Smooth muscle cell of the brain vasculature (primary cell): ENCODE measurements at places on chromosomes 13 and 19.

DNA sequence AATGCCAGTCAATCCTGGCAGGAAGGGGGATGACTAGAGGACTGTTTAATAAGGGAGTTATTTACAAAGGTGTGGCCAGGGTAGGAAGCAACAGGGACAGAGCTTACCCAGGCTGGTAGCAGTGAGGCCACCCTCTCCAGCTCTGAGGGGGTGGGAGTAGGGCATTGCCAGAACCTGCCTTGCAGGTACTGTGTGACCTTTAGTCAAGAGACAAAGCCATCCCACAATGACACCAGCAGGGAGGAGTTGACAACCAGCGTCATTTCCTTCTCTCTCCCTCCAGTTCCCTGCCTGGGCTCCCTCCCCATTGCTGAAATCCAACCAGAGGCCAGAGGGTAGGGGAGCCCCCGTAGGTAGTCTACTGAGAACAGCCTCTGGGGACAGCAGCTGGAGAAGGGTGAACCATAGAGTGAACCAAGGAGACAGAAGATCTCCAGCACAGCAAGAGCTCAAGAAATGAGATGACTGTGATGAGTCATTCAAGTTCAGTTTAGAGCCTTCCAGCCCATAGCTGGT, 33.3 kb upstream of the SPATA13 start:
- peak; percentile 31 for DNase-seq

DNA sequence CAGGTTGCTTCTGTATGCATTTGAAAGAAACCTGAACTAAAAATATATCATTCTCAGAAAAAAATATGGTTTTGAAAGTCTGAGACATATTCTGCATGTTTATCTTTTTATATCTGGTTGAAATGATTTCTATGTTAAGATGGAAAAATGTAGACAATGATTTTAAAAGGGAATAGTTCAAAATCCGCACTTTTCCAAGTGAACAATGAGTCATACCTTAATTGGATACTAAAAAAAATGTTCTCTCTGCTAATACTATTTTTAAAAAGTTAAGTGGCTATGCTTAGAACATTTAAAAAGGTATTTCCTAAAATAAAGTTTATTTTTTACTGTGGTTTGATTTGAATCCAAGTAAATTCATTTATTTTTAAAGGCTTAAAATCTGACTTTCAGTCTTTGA, 801.4 kb downstream of the SLITRK6 start:
- DNase-seq = no peak

GRCh38 chr19:6593651-6594416, 2.9 kb upstream of the CD70 start:
- no peak for DNase-seq

- DNase-seq = no peak
These were observed 925.9 kb upstream of the SLITRK6 start for GRCh38 chr13:86725105-86725504.

DNA sequence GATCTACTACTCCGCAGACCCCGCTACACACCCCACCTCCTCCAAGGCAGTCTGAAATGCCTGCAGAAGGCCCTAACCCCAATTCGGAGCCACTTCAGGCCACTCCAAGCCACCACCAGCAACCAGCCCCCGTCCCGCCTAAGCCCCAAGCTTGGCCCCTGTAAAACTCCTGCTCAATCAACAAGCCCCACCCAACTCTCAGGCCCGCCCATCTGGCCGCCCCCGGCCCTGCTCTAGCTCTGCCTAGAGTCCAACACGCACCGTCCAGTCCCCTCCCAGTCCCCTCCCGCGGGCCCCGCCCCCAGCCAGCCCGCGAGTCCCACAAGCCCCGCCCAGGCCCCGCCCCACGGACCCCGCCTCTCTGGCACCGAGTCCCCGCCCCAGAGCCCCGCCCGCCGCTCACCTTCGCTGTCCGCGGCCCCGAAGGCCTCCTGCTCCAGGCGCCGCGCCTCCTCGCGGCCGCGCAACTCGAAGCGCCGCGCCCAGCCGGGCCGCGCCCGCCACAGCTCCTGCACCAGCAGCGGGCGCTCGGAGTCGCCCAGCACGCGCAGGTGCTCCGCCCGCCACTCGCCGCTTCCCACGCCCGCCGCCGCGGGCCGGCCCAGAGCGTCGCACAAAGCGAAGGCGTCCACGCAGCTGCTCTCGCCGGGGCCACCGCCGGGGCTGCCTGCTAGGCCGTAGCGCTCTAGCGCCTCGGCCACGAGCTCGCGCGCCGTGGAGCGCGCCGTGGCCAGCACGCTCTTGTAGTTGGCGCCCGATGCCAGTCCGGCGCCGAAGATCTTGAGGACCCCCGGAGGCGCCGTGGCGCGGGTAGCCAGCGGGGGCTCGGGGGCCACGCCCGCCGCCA, 1.6 kb downstream of the RASIP1 start:
- DNase-seq = peak; percentile 49

DNA sequence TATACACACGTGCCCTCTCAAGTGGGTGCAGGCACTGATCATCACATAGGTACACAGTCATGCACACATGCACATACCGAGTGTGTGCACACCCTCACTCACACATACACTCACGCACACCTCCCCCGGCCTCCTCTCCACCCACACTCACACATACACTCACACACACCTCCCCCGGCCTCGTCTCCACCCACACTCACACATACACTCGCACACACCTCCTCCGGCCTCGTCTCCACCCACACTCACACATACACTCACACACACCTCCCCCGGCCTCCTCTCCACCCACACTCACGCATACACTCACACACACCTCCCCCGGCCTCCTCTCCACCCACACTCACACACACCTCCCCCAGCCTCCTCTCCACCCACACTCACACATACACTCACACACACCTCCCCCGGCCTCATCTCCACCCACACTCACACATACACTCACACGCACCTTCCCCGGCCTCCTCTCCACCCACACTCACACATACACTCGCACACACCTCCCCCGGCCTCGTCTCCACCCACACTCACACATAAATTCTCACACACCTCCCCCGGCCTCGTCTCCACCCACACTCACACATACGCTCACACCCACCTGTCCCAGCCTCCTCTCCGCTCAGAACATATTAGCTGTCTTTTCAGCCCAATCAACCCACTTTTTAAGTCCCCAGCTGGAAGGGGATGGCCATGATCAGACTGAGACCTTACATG, 105.2 kb upstream of the VSTM2B start:
- DNase-seq = no peak

DNA sequence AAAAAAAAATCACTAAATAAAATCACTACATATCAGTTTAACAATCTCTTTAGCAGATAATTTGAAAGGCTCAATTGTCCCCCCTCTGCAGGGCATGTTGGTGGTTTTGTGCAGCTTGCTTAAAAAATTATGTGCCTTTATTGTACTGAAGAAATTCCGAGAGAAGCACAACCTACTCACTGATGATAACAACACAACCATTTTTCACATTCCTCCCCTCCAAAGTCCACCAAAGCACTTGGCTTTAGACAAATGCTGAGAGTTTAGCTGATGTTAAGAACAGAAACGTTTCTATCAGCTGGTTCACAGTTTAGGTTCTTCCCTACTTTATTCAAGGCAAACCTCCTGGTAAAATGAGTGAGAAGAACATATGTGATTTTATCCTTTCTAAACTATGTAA, 923 bp downstream of the DOCK9 start:
- no peak for DNase-seq

DNA sequence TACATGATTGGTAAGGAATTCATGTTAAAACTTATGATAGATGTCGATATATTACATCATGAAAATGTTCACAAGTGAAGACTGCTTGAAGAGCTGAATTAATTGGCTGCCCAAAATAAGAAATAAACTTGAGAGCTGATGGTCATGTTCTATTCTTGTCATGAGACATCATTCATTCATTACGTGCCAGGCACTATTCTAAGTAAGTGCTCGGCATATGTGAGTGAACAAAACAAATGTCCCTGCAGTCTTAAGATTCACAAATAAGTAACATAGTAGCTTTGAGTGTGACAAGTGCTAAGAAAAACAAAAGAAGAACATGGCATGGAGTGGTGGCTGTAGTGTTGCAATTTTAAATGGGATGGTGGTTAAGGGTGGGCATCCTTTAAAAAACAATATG, 329.3 kb downstream of the SUCLA2 start:
- no peak for DNase-seq

DNA sequence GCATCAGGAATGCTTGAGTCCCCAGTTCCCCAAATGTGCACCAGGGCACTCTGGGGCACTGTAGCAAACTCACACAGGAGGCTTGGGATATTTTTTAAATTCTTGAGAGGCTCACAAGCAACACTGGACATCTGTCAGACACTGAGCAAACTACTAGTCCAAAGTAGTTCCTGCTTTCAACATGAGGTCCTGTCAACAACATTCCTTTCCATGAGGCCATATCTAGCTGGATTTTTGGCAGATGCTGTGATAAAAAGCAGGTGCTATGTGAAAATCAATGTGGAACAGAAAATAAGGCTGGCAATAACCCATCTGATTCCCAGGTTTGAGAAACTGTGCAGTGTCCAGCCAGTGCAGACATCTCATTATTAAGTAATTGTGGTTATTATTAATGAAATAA, 50.5 kb downstream of the STARD13 start:
- DNase-seq = no peak

DNA sequence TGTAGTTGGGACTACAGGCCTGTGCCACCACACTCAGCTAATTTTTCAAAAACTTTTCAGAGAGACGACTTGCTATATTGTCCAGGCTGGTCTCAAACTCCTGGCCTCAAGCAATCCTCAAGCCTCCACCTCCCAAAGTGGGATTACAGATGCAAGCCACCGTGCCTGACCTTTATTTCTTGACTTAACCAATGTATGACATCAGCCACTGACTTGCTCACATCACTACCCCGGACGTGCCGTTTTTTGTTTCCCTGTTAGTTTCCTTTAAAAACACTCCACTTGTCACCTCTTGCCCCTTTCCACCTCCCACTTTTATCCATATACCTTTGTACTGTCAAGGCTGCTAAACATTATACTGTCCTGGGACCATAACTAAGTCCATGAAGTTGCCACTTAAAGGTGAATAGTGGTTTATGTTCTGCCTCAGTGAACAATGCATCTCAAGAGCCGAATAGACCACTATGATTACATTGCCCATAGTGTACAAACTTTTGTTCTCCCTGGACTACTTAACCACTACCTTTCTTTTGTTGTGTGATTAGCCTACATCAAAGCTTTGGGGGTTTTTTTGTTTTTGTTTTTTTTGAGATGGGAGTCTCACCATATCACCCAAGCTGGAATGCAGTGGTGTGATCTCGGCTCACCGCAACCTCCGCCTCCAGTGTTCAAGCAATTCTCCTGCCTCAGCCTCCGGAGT, 2.3 kb upstream of the EPHX3 start:
- no peak for DNase-seq

DNA sequence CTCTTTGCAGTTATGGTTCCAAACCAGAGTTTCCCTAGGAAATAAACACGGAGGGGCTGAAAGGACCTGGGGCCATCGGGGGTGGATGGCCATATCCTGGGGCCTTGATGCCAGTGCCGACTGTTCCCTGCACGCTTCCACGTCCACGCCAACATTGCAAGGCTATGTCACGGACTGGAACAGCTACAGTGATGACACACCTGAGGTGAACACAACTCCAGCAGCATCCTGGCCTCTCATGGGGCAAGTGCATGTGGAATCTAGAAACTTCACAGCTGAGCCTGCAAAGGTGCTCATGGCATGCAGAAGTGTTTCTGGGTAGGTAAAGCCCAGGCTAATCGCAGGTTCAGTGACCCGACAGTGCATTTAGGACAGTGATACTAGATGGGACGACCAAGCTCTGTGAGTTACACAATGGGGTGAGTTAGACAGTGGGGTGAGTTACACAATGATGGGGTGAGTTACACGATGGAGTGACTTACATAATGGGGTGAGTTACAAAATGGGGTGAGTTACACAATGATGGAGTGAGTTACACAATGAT, 52.0 kb upstream of the GAS6 start:
- no peak for DNase-seq

DNA sequence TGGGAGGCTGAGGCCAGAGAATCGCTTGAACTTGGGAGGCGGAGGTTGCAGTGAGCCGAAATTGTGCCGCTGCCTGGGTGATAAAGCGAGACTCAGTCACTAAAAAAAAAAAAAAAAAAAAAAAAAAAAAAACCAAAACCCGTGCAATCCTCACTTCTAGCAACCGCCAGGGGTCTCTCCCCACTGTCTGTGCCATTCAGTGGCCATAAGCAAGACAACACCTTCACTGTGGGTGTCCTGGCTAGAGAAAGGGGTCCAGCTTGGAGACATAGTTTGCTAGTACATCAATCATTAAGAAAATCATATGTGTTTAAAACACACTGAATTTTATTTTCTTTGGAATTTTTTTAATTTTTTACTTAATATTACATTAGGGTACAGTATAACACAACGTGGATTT, 68.2 kb downstream of the RASL11A start:
- no peak for DNase-seq

GRCh38 chr13:105572401-105572800, 963.1 kb downstream of the EFNB2 start:
- no peak for DNase-seq

- no peak for DNase-seq
These were observed 40.9 kb downstream of the DEDD2 start for GRCh38 chr19:42176649-42176989.

GRCh38 chr19:1826557-1827521, 14.8 kb upstream of the ATP8B3 start:
- no peak for DNase-seq

DNA sequence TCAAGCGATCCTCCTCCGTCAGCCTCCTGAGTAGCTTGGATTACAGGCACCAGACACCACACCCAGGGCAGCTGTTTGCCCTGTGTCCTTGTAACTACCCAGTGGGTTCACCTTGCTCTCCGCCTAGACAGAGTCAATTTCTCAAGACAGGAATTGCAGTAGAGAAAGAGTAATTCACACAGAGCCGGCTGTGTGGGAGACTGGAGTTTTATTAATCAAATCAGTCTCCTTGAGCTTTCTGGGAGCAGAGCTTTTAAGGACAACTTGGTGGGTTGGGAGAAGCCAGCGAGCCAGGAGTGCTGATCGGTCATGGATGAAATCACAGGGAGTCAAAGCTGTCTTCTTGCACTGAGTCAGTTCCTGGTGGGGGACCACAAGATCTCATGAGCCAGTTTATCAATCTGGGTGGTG, 20.6 kb upstream of the ADGRE1 start:
- DNase-seq = no peak

DNA sequence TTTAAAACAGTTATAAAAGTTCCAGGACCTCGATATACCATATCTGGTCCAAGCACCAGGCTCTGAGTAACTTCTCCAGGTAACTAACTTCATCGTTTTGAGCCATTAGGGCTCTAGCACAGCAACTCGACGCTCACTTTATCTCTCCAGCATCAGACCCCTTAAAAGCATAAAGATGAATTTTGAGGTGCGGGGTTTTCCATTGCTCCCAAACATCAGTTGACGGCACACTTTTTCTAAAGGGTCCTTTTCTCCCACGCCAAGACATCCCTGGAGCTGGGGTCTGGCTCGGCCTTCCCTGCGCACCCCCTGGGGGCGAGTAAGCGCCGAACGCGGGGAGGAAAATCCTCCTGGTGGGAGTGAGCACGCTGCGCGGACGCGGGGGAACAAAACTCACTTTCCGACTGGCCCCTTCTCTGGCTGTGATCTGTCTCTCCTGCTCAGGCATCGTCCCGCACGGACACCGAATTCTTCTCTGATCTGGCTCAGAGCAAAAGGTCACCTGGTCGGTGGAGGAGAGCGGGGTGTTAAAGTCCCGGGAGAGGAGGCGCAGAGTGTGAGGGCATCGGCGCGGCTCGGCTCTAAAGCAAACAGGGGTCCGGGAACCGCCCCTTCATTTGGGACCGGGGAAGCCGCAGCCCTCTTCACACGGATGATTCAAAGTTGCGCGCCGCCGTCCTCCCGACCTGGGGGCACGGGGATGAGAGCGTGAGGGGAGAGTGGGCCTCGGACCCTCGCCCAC, at the start of gene ATP7B:
TSS of gene ATP7B (minus strand) at position 561 of the 742 bp plus-strand sequence. CDS start at position 448, 113 bp downstream.
- no peak for DNase-seq

- peak; percentile 40 for DNase-seq
These were observed 215.2 kb downstream of the NBEA start for GRCh38 chr13:35157143-35157755.
